Naive thymus-derived CD8-positive, alpha-beta T cell (primary cell): ENCODE measurements at places on chromosomes 12 and 14. TPM values are rescaled to one million over a fixed set of nuclear protein-coding genes. Genes with fewer than 3 reads are reported as not detected.

MUCL1 gene
- not detected for polyA plus RNA-seq

RTN1 gene
- polyA plus RNA-seq = not detected

KRT75 gene
- not detected for polyA plus RNA-seq

KRT3 gene
- not detected for polyA plus RNA-seq

HOXC9 gene
- not detected for polyA plus RNA-seq
